ENCODE measurements at places on chromosomes 12 and 14. TPM values are rescaled to one million over a fixed set of nuclear protein-coding genes. Genes with fewer than 3 reads are reported as not detected.

- no peak for DNase-seq
Measured at GRCh38 chr14:99072956-99073355, 199.0 kb downstream of the BCL11B start.

GRCh38 chr12:103571286-103571685 is 15.8 kb upstream of the STAB2 start:
- DNase-seq, result no peak

- DNase-seq, result no peak
Measured at GRCh38 chr12:47302111-47302671, 222.4 kb upstream of the AMIGO2 start.

Gene PYGL
- total RNA-seq, result 99.6 TPM

DNA sequence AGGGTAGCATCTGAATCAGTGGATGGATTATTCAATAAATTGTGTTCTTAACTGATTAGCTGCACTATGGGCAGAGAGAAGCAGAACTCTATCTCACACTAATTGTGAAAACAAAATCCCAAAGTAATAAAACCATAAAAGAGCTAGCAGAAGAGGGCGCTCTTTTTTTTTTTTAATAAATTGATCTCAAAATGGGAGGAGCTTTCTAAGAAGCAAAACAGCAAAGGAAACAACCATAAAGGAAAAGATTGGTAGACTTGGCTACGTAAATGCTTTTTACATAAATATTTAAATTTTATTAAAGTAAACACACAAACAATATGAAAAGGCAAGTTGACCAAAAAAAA is 1.5 kb upstream of the TM7SF3 start:
- DNase-seq, result peak; percentile 64

Gene RPS6KL1
- 12.4 TPM for total RNA-seq

DNA sequence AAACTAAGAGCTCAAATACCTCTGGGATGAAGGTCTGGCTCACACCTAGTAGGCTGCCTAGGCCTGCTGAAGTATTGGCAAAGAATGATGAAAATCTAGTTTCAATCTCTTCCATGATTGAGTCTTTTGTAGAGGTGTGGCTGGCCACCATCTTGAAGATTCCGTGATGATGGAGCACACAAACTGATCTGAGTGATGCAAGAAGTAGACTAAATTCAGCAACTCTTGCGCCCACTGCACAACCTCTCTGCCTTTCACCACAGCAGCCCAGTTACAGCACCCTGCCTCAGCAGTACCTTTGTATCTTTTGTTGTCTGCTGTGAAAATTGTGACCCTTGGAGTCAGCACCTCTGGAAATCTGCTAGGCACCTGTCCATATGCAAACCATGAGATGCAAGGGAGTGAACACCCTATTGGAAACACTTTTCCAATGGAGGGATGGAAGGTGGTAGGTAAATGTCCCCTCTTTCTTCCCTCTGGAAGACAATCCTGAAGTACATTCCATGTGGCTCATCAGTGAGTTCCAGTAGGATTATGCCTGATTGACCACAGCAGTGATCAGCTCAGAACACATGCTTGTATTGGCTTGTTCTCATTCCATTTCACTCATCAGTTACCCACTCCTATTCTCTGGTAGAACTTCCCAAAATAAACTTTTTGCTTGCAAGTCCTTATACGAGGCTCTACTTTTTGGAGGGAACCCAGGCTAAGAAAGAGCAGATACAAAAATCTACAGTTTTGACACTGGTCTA is 58.6 kb downstream of the BTBD7 start:
- DNase-seq, result no peak

Gene TRMT5
- total RNA-seq, result 13.1 TPM

DNA sequence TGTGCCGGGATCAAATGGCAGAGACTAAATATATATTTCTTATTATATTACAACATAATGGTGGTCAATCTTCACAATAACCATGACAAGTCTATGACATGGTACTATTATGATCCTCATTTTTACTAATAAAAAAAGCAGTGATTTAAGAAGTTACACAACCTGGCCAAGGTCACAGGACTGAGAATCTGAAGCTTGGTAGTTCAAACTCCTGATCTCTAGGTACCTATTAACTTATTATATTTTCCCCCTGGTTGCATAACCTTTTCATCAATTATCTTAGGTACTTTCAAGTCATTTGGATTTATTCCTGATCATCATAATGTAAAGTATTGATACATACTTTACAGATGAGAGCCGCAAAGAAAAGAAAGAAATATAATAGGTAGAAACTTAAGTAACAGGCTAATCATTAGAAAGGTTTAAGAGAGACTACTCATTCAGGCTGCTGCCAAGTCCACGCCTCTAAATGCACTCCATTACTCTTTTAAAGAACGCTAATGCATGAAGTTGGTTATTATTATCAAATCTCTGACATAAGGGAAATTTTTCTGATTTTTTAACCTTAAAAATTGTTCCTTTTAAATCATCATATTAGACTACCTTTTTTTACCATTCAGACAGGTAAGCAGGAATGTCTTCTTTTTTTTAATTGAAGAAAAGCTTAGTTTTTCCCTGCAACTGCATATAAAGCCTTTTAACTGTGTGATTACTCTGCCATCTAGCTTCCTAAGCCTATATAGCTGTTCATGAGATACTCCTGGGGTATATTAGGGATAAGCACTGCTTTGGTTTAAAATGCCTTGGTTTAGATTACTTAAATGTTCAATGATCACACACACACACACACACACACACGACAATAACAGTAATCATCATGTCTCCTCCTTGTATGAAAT is 35.6 kb downstream of the RPS29 start:
- peak; percentile 8 for DNase-seq

DNA sequence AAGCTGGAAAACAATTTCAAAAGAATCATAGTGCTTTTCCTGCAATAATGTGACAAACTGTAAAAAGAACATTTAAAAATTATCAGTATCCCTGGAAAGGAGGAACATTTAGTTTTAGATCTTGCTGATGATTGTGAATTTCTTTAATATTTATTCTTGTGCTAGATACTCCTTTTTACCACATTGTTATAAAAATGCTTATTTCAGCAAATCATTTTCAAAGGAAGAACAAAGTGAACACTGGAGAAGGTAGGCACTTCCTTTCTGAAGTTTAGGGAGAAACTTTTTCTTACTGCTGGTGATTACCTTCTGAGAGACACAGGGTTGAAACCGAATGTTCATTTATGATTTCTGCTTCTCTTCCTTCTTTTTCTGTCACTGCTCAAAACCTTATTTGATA is 45.1 kb upstream of the C12orf75 start:
- DNase-seq, result no peak

Gene TRHDE
- total RNA-seq, result 0.51 TPM

DNA sequence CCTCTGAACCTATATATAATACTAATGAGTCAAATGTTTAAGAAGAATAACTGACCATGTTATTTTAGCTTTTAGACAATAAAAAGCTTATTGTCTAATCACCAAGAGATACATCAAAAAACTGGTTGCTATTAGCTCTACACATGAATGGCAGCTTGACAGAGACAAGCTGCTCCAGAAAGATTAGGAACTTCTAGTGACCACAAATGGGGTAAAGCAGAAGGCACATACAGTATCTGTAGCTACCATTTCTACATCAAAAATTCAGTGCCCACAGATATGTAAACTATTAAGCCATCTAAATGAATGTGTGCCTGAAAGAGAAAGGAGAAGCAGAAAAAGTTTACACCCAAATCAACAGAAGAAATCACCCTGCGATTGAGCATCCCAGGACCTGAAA is 2.4 kb downstream of the AREL1 start:
- no peak for DNase-seq

Gene FAM90A1
- total RNA-seq, result not detected

DNA sequence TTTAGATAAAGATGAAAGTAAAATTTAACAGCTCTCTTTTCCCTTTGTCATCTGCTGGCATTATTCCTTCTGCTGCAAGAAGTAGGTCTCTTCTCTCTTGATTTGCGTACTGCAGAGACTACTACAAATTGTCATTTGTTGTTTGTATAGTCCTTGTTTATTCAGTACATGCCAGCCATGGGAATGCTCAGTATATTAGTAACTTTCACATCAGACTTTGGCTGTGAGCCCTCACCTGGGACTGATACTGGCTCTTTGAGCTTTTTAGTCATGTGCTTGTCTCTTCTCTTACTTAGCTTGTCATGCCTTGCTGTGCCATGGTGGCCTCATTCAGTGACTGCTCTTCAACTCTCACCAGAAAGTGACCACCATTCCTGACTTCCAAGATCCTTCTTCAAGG is 169.8 kb downstream of the PRKCH start:
- no peak for DNase-seq

Gene PRH2
- not detected for total RNA-seq

- DNase-seq, result no peak
Measured at GRCh38 chr14:85223667-85224066, 306.3 kb upstream of the FLRT2 start.

- DNase-seq, result no peak
Measured at GRCh38 chr12:25896981-25897380, 61.5 kb upstream of the RASSF8 start.

- no peak for DNase-seq
Measured at GRCh38 chr12:2940564-2940963, 18.6 kb upstream of the TEAD4 start.

Gene SSPN
- 0.34 TPM for total RNA-seq

Gene TSPAN19
- total RNA-seq, result under 0.01 TPM

Gene ARHGEF40
- 7.3 TPM for total RNA-seq

Gene TNFAIP2
- 94.6 TPM for total RNA-seq

DNA sequence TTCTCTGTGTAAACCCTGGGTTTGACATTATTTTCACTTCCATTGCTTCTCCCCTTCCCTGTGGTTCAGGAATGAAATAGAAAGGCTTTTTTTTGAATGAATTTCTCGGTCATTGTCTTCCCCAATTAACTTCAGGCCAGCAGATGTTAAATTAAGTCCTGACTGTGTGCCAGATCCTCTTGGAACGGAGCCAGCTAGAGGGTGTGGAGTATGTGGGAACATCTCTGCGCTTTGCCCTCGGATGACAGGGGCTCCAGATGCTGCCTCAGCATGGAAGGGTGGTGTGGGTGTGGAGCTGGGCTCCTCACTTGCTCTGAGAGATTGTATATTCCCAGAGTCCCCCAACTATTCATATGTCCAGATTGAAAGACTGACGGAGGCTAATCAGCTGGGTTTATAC is 13.1 kb downstream of the KRT85 start:
- no peak for DNase-seq

- no peak for DNase-seq
Measured at GRCh38 chr12:69630191-69630590, 19.5 kb upstream of the LRRC10 start.

Gene OLR1
- total RNA-seq, result not detected

Gene KCNMB4
- total RNA-seq, result 0.34 TPM

GRCh38 chr12:129071362-129071761 is 218.1 kb downstream of the GLT1D1 start:
- no peak for DNase-seq

Gene PRB4
- total RNA-seq, result not detected

Gene TPPP2
- not detected for total RNA-seq

DNA sequence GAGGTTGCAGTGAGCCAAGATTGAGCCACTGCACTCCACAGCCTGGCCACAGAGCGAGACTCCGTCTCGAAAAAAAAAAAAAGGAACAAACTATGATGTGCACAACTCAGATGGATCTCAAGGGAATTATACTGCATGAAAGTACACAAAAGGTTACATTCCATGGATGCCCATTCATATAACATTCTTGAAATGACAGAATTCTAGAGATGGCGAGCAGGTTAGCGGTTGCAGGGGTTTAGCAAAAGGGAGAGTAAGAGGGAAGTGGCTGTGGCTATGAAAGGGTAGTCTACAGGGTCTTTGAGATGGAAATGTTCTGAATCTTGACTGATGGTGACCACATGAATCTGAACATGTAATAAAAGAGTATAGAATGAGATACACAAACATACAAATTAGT is 49.7 kb downstream of the CKB start:
- DNase-seq, result no peak

GRCh38 chr12:26058818-26059217 is 66.0 kb downstream of the BHLHE41 start:
- DNase-seq, result no peak

GRCh38 chr14:30185832-30186231 is 258.2 kb upstream of the PRKD1 start:
- DNase-seq, result no peak

GRCh38 chr14:76953311-76953945 is 75.1 kb downstream of the IRF2BPL start:
- DNase-seq, result peak; percentile 69

DNA sequence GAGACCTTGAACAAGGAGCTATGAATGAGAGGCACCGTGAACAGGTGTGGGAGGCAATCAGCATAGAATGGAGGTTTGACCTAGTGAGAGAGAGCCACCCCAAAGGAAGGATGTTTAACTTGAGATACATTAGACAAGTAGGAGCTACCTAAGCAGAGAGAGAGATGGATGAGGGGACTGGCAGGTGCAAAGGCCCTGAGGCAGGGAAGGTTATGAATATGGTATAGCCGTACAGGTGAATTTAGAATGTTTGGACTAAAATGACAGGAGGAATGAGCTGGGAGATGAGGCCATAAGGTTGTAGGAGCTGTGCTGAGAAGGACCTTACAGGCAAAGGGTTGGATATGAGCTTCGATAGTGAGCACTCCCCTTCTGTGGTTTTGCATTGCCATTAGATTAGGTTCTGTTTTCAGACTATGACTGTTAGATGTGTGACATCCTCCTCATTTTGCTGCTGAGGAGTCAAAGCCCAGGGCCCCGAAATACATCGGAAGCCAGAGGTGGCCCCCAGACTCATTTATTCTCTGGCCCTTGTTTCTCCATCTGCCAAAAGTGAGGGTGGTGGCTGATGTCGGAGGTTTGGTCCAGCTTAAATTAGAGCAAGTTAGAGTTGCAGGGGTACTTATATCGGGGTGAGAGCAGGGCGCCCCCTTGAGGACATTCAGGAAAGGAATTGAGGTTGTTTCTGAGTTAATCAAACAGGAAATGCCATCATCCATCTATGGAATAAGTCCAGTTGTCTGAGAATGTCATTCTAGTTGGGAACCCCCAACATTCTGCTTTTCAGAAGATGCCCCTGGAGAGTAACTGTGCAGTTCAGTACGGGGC is 29.4 kb downstream of the SLC24A4 start:
- DNase-seq, result peak; percentile 35

GRCh38 chr14:72855913-72856312 is 38.0 kb downstream of the DPF3 start:
- DNase-seq, result no peak

Gene TAS2R42
- not detected for total RNA-seq

DNA sequence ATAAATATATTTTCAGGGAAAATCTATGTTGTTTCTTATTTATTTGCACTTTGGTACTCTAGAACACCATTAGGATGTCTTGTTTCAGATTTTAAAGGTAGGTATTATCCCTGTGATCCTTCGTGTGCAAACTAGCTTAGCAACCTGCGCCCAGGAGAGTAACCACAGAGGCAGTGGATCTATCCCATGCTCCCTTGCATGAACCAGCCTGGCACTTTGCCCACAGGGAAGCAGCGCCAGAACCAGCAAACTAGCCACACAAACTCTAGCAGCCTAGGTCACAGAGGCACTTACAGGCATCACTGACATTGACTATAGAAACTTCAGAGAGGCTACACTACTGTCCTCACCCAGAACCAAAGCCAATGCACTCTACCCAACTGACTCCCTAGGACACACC is 76.1 kb downstream of the TSHR start:
- no peak for DNase-seq

Gene ELK3
- total RNA-seq, result 95.3 TPM
